ENCODE measurements at places on chromosomes 3 and 15. TPM values are rescaled to one million over a fixed set of nuclear protein-coding genes. Genes with fewer than 3 reads are reported as not detected.

Gene PROS1
- polyA plus RNA-seq = not detected

Gene FBXO40
- polyA plus RNA-seq = not detected

Gene SLC6A11
- not detected for polyA plus RNA-seq

DNA sequence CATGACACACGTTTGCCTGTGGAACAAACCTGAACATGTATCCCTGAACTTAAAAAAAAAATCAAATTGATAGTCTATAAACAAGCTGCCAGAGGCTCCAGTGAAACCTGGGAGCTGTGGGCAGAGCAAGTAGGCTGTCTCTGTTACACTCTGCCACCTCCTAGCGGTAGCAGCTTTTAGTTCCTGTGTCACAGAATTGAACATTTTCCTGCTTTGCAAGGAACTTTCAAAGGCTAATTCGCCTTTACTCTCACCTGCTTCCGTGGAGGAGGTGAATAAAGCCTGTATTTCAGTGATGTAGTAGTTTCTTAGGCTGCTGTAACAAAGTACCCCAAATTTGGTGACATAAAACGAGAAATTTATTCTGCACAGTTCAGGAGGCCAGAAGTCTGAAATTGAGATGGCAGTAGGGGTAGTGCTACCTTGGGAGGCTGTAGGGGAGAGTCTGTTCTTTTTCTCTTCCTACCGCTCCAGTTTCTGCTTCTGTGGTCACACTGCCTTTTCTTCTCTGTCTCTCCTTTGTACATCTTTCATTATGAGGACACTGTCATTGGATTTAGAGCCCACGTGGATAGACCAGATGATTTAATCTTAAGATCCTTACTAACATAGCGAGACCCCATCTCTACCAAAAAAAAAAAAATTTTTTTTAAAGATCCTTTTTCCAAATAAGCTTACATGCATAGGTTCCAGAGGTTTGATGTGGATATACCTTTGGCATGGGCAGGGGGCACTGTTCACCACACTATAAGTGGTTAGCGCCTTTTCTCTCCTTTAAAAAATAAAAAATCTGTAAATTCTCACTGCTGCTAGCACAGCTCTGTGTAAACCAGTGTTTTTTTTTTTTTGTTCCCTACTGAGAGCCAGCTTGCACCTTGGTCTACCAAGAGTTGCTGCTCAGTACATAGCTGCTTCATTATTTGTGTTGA, 25.3 kb downstream of the FBXO22 start:
- DNase-seq = no peak

DNA sequence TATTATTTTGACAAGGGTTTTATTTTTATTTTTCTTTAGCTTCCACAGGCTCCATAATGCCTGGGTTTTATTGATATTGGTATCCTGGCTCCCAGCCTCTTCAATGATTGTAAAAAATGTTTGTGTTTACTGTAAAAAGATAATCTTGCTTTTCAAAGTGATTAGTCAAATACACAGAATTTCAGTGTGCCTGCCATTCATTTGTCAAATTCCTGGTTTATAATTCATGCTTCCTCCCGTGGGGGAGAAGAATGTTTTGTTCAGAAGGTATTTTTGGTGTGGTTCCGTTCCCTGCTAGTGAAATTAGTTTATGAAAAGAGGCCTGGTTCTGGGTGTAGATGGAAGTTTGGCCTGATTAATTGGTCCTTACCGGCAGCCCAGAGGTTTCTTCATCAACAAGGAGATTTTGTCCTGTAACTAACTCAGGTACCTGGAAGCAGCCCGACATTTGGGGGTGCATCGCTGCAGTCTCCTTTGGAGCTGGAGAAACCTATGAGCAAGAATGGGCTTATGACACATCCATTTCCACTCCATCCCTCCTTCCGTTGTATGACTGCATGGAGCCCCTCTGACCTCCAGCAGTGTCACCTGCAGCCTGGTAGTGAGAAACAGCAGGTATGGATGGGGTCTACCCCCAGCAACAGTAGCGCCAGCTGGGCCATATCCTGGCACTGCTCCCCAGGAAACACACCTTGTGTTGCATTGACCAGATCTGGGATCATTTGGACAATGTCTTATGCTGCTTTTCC, 101.5 kb downstream of the PGPEP1L start:
- no peak for DNase-seq

- no peak for DNase-seq
Measured at GRCh38 chr3:45496555-45496954, 98.0 kb upstream of the LIMD1 start.

DNA sequence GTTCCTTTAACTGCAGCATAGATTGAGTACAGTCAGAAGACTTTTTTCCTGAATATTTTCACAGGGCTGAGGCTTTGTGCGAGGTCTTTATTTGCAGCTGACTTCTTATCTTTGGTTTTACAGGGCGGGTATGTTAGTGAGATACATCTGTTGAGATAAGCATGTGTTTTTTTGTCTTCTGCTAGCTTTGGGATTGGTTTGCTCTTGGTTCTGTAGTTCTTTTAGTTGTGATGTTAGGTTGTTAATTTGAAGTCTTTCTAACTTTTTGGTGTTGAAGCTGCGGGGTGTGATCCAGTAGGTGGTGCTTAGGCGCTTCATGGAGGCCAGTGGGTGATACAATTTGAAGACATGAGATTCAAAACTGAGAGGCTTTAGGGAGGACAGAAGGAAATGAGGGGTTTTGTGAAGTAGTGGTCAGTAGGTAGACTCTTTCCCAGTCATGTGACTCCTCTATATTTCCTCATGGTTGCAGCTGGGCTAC, 67.9 kb upstream of the TNFSF10 start:
- no peak for DNase-seq

- DNase-seq = no peak
Measured at GRCh38 chr3:111993038-111993437, 5.7 kb upstream of the TAGLN3 start.

DNA sequence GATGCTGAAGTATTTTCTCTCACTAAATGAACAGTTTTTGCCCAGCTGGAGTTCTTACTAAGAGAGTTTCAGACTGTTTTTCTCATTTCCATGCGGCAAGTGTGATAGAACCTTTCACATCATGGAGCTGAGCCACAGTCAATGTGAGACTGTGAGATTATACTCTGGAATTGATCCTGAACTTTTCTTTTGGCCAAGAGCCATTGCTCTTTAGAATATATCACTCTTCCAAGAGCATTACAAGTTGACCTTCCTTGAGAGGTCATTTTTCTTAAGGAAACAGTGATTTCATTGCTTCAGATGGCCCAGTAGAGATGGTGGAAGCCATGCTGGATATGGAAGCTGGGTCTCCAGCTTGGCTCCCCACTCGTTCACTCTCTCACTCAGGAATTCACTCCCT, 212.9 kb upstream of the UMPS start:
- no peak for DNase-seq

DNA sequence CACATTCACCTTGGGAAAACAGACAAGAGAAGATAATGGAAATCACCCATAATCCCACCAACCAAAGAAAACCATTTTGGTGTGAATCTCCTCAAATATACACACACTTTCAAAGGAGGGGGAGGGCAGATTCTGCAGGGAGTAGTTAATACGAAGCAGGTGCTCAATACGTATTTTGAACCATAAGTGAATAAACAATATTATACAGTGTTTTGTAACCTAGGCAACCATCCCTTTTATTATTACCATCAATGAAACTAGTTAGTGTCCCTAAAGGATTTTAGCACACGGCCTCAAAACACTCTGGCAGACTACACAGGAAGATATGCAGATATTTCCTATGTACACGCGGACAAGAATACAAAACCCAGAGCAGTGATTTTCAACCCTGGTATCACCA, 6.1 kb downstream of the OSBPL10 start:
- DNase-seq = no peak

DNA sequence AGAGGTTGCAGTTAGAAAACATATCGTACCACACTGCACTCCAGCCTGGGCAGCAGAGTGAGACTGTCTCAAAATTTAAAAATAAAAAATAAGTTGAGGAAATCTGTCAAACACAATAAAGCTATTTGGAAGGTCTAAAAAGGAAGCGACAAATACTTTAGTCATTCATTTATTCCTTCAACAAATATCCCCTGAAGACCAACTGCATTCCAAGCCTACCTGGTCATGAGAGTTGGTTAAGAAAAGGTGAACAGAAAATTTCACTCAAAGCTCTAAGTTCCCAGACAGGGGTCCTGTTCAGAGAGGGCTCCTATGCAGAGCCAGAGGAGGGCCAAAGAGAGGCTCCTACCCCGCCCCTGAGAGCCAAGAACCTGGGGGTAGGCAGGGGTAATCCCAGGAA, 15.4 kb upstream of the PRKAR2A start:
- no peak for DNase-seq

GRCh38 chr3:85576091-85576690, 617.4 kb downstream of the CADM2 start:
- no peak for DNase-seq

DNA sequence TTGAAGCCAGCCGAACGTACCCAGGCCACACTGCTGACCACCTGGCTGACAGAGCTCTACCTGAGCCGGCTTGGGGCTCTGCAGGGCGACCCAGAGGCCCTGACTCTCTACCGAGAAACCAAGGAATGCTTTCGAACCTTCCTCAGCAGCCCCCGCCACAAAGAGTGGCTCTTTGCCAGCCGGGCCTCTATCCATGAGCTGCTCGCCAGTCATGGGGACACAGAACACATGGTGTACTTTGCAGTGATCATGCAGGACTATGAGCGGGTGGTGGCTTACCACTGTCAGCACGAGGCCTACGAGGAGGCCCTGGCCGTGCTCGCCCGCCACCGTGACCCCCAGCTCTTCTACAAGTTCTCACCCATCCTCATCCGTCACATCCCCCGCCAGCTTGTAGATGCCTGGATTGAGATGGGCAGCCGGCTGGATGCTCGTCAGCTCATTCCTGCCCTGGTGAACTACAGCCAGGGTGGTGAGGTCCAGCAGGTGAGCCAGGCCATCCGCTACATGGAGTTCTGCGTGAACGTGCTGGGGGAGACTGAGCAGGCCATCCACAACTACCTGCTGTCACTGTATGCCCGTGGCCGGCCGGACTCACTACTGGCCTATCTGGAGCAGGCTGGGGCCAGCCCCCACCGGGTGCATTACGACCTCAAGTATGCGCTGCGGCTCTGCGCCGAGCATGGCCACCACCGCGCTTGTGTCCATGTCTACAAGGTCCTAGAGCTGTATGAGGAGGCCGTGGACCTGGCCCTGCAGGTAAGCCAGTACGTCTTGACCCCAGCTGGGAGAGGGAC, 6.2 kb downstream of the VPS18 start:
- DNase-seq = no peak

DNA sequence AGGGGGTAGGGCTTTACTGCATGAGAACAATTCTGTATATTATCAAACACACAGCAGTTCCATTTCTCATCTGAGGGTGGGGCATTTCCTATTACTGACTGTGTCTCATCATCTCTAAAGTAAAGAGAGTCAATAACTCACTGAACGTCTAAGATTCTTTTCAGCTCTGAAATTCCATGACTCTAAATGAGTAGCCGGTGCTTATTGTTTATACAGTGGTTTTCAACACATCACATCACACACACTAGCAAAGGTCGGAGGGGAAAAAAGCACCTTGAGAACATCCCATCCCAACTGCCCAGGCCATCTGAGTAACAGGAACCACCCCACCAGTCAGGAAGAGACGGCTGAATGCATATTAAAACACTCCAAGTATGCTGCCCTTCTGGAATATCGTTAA, 196.0 kb downstream of the SUCLG2 start:
- DNase-seq = no peak

- no peak for DNase-seq
Measured at GRCh38 chr15:99238849-99239248, 10.5 kb downstream of the TTC23 start.

DNA sequence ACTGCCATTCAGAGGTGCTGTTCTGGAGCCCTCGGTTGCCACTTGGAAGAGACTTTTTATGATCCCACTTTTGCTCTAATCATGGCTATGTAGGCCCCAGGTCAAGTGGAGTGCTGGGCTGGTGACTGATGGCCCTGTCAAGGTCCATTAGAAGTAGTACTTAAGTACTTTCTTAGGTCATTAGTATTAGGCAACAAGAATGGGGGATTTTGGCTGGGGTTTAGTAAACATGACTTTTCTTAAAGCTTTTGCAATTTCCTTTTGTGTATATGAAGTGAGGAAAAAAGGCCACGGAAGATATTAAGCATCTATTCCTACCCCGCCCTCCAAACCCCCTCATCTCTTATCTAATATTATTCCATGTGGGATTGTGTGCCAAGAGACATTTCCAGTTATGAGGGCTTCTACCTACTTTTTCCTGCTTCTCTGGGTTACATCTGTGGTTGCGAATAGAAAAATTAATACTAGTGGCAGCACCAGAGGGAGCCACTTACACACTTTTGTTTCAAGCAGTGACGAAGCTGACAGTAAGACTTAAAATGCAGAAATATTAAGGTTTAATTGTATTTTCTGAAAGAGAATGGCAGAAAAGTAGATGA, 13.9 kb downstream of the NLGN1 start:
- no peak for DNase-seq

DNA sequence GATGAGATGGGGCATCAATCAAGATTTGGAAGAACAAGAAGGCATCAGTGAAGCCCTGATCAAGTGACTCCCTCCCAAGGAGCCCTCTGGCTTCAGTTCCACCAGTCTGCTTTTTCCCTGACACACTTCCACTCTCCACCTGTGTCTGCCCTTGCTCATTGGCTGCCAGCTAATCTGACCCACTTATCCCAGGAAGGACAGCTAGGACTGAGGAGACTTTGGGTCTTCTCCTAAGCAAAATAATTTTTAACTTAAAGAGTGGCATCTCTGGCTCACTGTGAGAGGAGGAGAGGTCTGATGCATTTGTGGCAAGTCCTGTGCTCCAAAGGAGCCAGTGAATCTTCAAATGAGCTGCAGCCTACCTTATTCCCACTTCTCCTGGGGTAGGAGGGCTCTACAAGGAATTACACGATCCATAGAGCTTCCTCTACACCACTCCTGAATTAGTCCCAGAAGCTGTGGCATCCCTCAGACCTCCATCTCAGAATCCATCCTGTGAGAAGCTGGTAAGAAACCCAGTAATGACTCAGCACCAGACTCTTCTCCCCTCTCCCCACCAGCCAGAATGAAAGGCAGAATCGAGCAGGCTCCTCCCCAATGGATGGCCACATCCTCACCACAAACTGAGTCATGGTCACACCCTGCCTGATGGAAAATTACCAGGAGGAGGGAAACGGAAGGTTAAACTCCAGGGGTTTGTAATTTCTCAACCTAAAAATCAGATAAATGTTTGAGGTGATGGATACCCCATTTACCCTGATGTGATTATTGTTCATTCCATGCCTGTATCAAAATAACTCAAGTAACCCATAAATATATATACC, 6.3 kb upstream of the PKM start:
- DNase-seq = no peak

DNA sequence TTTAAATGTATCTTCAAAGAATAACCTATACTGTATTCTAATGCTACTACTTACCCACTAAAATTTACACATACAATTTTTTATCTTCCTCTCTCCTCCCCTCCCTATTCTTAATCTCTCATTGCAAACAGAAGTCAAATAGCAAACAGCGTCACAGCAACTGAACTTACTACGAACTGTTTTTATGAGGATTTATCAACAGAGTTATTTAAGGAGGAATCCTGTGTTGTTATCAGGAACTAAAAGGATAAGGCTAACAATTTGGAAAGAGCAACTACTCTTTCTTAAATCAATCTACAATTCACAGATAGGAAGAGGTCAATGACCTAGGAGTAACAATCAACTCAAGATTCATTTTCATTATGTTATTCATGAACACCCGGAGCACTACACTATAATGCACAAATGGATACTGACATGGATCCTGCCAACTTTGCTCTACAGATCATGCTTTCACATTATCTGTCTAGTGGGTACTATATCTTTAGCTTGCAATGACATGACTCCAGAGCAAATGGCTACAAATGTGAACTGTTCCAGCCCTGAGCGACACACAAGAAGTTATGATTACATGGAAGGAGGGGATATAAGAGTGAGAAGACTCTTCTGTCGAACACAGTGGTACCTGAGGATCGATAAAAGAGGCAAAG, 984 bp downstream of the FGF7 start:
- no peak for DNase-seq

- no peak for DNase-seq
Measured at GRCh38 chr3:11074011-11074410, 80.3 kb upstream of the HRH1 start.
